ENCODE measurements at places on chromosomes 6 and 20.

DNA sequence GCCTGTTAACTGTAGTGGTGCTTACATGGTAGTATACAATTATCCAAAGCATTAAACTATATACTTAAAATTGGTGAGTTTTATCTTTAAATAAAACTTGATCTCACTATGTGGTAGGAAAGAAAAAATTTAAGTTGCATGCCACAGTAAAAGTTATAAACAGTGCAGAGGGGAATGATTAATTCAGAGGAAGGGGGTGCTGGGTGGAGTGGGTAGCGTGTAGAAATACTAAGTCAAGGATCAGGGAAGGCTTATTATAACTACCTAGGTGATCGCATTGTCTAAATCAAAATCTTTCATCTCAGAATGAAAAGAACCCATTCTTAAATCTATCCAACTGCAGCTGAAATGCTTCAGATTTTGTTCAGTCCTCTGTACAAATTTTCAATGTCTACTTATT is 428.3 kb downstream of the ADGRB3 start:
- DNase-seq = no peak

GRCh38 chr20:9978397-9979004 is 56.3 kb upstream of the ANKEF1 start:
- DNase-seq = no peak

- no peak for DNase-seq
Observed at GRCh38 chr6:26554697-26555504, 16.7 kb downstream of the HMGN4 start.

GRCh38 chr6:96304997-96305396 is 216.6 kb upstream of the UFL1 start:
- DNase-seq = no peak

- no peak for DNase-seq
Observed at GRCh38 chr6:83948851-83949250, 84.7 kb upstream of the MRAP2 start.

GRCh38 chr6:30093951-30094661 is 18.5 kb upstream of the RNF39 start:
- no peak for DNase-seq

DNA sequence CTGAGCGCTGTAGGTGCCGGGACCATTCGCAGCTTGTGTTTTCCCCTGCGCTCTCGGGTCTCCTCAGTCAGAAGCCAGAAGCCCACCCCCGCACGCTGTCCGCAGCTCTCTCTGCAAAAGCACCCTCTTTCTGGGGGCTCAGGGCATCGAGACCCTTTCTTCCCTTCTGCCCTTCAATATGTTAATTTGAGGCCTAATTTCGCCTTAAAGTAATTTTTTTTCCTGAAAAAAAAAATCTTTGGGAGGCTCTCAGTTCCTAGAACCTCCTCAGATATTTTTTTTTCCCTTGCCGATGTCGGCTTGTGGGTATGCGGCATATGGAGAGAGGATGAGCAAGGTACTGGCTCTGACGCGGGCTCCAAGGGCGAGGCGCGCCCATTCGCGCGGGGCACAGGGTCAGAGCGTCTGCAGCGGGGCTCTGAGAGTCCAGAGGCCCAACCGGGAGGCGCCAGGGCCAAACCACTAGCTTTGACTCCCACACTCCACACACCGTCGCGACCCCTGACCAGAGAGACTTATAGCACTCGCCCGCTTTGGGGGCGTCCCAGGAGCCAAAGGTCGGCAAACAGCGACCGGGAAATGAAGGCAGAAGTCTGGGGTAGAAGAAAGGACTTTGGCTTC is 893 bp downstream of the PRDM13 start:
- no peak for DNase-seq

DNA sequence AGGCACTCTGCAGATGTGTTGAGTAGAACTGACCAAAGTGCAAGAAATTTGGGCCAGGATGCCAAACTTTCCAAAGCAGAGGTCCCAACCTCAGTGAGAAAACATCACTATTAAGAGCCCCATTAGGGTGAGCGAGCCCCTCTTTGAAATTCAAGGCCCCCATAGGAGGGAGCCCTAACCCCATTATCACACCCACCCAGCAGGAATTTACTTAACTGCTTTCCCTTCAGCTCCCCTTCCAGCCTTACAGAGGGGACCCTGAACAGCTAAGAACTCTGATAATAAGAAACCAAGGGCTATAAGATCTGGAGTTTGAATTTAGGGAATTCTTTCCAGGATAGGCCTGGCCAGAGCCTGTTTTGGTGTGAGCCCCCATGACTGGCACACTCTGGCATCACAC is 130.6 kb downstream of the NFATC2 start:
- peak; percentile 27 for DNase-seq

DNA sequence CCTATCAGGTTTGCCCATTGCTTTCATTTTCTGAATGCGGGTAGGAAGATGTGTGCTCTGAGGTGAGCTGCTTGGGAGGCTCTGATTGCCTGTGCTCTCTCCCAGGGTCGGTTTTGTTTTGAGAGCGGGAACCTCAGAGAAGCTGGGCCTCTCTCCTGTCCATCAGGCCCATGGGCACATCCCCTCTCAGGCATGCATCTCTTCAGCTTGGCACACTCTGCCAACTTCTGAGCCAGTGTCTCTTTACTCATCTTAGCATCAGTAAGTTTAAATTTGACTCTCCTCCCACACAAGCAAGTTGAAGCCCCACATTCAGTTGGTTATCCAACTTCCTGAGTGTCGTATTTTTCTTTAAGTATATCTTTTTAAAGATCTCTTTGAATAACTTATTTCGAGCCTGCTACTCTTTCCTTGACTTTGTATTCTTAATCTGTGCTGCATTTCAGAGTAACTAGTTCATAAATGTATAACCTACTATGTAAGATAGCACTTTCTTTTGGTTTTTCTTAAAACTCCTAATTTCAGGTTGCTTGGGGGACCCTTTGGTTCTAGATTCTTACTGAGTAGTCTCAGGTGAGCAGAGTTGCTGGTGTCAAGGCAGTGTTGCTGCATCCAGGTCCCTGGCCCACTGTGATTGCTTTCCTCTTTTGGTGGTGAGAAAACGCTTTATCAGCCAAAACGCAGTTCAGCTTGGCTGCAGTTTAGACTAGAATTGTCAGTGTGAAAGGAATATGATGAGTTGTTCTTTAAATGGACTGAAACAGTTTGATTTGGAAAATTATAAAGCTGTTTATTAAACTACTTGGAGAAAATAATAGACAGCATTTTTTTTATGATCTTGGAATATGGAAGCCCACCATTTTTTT is 54.8 kb downstream of the SNX9 start:
- no peak for DNase-seq

DNA sequence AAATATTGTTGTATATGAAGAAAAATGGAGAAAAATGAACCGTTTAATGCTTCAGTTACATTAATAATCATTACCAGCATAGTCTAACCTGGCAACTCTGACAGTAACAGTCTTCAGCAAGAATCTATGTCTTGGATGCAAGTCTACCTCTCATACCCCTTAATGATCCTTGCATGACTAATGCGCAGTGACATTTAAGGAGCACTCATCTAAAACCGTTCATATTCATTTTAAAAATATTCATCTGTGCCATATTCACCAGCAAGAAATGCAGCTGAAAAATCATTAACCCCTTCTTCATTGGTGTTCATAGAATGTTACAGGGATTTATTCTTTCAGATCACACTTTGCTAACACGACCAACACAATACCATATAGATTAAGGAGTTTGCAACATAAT is 227.2 kb upstream of the ASCC3 start:
- DNase-seq = no peak

GRCh38 chr6:125674230-125674629 is 75.2 kb upstream of the HEY2 start:
- DNase-seq = no peak
